ENCODE measurements at places on chromosomes 1 and 21. TPM values are rescaled to one million over a fixed set of nuclear protein-coding genes. Genes with fewer than 3 reads are reported as not detected.

C1orf116 gene
- 33.2 TPM for total RNA-seq

PIK3C2B gene
- 11.0 TPM for total RNA-seq

TDRD10 gene
- not detected for total RNA-seq

RNASEL gene
- total RNA-seq: 11.4 TPM

IVL gene
- total RNA-seq: 18.8 TPM

HAX1 gene
- 94.2 TPM for total RNA-seq

DNAJC28 gene
- 1.6 TPM for total RNA-seq

TAF1A gene
- total RNA-seq: 11.3 TPM

ZNF593OS gene
- total RNA-seq: not detected

ANKRD45 gene
- total RNA-seq: 0.28 TPM

RNU1-1 gene
- under 0.01 TPM for total RNA-seq

HYI gene
- total RNA-seq: 13.6 TPM

GBP7 gene
- total RNA-seq: not detected

ATP1A4 gene
- not detected for total RNA-seq

DEGS1 gene
- 38.8 TPM for total RNA-seq

COL9A2 gene
- 0.71 TPM for total RNA-seq

MPZ gene
- total RNA-seq: under 0.01 TPM

CCDC185 gene
- not detected for total RNA-seq

HTR1D gene
- total RNA-seq: 0.07 TPM

ZNF593 gene
- total RNA-seq: 31.9 TPM

Data from nasal cavity respiratory epithelium epithelial cell of viscerocranial mucosa (primary cell).